MM.1S (cell line): ENCODE measurements at places on chromosomes 2 and 18.
A peak's percentile ranks its signal among the peaks of the same experiment; 100 is the strongest.

DNA sequence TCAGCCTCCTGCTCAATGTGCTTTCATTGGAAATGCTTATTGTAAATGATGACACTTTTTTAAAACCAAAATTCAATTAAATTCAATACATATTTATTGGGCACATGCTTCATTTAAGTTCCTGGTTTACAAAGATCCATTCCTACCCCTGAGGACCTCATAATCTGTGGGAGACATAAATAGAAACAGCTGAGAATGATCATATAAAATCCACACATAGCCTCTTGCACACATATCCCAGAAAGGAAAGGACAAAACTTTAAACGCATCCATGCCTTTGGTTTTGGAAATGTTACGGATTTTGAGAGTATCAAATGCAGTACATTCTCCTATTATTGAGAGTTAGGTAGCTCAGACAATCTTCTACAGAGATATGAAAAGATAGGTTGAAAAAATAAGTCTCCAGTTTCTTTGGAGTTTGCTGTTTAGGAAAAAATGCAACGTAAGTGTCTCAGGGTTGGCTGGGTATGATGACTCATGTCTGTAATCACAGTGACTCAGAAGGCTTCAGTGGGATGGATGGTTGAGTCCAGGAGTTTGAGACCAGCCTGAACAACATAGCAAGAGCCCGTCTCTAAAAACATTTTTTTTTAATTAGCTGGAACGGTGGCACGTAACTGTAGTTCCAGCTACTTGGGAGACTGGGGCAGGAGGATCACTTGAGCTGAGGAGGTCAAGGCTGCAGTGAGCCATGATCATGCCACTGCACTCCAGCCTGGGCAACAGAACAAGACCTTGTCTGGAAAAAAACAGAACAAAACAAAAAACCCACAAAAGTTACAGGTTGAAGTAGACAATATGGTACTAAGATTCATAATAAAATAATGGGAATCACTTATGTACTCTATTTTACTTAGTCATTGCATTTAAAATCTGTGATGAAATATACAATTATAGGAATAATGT, 3.9 kb upstream of the PRELID3A start:
- no peaks in the 10 kb centered on the region for H3K36me3 ChIP-seq
- DNase-seq, result no peak
- H3K4me3 ChIP-seq, result no peak overlapping the region

DNA sequence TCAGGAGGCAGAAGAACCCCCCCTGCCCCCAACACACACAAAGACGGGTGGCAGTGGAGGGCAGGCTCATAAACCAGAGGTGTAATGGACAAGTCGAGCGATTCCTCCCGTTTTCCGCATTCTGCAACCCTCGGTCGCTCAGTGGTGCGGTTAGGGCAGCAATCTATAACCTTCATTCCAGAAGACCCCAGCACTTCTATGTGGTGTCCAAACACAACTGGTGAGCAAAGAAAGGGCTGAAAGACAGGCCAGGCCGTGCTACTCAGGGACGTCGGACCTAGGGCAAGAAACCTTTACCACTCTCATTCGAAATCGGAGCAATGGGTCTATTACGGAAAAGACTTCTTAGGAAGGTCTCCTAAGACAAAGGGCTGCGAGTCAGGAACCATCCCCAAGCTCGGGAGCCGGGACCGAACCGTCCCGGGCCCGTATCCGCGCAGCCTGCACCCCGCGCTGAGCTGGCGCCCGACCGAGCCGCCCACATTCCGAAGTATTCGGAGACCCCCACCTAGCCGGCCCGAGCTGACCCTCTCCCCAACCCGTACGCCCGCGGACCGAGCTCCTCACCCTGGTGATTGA, 568 bp downstream of the ARL5A start:
- peak overlapping the region; percentile 48; the same call in 1 of the 2 replicates for H3K27ac ChIP-seq
- H3K4me1 ChIP-seq, result peaks cover 13% of the 10 kb centered on the region
- H3K27me3 ChIP-seq, result no peaks in the 10 kb centered on the region
- DNase-seq, result peak; percentile 25

DNA sequence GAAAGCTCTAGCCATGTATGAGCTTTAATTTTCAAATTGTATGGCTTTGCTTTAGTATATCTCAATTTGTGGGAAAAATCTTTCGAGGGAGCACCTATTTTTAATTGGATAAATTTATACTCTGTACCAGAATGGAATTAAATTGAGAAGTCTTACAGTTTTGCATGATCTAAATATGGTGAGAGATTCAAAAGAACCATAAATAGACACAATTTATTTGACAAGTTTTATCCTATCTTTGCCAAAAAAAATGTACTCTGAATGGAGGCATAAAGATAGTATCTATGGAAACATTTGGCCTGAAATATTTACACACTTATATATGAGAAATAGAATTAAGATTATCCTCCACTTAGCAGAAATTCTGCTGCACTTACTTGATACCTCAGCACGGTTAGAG, 238.4 kb downstream of the NDUFA10 start:
- no peaks in the 10 kb centered on the region for H3K27me3 ChIP-seq
- H3K4me1 ChIP-seq, result no peaks in the 10 kb centered on the region
- H3K27ac ChIP-seq, result no peak overlapping the region
- H3K36me3 ChIP-seq, result no peaks in the 10 kb centered on the region
- no peak overlapping the region for H3K4me3 ChIP-seq

DNA sequence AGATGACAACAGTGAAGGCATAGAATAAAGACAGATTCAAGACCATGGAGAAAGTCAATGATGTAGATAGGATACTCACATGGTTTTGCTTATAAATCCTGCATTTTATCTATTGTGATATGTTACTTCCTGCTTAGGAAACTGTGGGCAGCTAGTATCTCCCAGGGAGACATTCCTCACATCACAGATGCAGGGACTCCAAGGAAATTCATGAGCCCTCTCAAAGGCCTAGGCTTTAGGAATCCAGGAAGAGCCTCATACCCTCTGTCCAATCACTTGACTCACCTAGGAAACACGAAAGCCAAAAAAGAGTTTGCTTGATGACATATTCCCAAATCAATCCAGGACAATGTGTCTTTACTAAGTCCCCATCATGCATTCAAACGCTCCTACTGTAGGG, 247.8 kb upstream of the KLHL29 start:
- DNase-seq, result no peak
- no peaks in the 10 kb centered on the region for H3K4me1 ChIP-seq
- no peaks in the 10 kb centered on the region for H3K36me3 ChIP-seq
- no peak overlapping the region for H3K27ac ChIP-seq

DNA sequence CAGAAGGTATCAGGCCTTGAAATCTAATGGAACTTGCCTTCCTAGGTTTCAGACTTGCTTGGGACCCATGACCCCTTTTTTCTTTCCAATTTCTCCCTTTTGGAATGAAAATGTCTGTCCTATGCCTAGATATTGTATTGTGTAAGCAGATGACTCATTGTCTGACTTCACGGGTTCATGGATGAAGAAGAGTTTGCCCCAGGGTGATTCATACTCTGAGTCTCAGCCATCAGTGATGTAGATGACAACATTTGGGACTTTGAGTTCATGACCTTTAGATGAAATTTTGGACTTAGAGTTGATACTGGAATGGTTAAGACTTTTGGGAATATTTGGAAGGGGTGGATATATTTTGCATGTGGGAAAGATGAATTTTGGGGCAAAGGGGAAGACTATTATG, 11.2 kb upstream of the SCYGR5 start:
- no peak for DNase-seq
- no peak overlapping the region for H3K27ac ChIP-seq
- H3K4me1 ChIP-seq, result no peaks in the 10 kb centered on the region
- H3K36me3 ChIP-seq, result no peaks in the 10 kb centered on the region
- H3K27me3 ChIP-seq, result no peaks in the 10 kb centered on the region

DNA sequence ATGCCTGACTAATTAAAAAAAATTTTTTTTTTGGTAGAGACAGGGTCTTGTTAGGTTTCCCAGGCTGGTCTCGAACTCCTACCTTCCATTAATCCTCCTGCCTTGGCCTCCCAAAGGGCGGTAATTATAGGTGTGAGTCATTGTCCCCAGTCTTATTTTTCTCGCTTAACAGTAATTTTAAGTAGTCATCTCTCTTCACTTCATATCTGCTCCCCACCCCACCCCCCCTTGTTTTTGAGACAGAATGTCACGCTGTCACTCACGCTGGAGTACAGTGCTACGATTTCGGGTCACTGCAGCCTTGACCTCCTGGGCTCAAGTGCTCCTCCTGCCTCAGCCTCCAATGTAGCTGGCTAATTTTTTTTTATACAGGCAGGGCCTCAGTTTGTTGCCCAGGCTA, 27.7 kb downstream of the RAB10 start:
- H3K27ac ChIP-seq, result no peak overlapping the region
- DNase-seq, result no peak
- no peaks in the 10 kb centered on the region; the same call in 1 of the 2 replicates for H3K36me3 ChIP-seq
- H3K4me3 ChIP-seq, result no peak overlapping the region

GRCh38 chr2:143514413-143514812, 385.2 kb downstream of the ARHGAP15 start:
- DNase-seq, result no peak
- no peak overlapping the region for H3K4me3 ChIP-seq
- H3K27ac ChIP-seq, result no peak overlapping the region
- no peaks in the 10 kb centered on the region for H3K36me3 ChIP-seq
- no peaks in the 10 kb centered on the region for H3K4me1 ChIP-seq
- H3K27me3 ChIP-seq, result no peaks in the 10 kb centered on the region
